ENCODE measurements at places on chromosomes 12 and 14. TPM values are rescaled to one million over a fixed set of nuclear protein-coding genes. Genes with fewer than 3 reads are reported as not detected.

DNA sequence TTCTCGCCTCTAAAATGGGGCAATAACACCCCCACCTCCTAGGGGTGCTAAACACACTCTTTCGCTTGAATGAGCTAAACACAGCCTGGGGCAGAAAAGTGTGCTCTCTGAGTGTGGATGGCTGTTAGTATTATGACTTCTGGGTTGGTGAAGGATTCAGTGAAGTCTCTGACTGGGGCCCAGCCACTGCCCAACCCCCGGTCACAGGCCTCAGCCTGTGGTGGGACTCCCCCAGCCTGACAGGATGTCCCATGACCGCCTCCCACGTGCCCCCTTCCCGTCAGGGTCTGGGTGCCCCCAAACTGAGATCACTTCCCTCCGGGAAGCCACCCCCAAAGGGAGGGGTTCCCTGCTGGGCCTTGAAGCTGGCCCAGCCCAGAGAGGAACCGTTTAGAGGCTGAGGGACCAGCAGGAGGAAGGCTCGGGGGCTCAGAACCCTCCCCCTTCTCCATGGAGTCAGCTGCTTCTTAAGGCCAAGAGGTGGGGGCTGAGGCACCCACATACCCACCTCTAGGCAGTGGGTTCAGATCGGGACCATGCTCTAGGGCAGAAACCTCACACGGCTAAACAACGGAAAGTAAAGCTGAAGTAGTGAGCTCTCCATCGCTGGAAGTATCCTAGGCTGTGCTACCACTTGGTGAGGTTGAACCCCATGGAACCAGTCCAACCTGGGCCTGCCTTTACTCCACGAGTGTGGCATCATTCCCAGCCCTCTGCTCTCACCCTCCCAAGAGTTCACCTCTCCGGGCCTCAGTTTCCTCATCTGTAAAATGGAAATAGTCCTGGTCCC, 13.8 kb downstream of the DTX1 start:
- no peak for DNase-seq

- peak; percentile 85 for DNase-seq
These were observed 45.1 kb upstream of the PNMA1 start for GRCh38 chr14:73759183-73759713.

DNA sequence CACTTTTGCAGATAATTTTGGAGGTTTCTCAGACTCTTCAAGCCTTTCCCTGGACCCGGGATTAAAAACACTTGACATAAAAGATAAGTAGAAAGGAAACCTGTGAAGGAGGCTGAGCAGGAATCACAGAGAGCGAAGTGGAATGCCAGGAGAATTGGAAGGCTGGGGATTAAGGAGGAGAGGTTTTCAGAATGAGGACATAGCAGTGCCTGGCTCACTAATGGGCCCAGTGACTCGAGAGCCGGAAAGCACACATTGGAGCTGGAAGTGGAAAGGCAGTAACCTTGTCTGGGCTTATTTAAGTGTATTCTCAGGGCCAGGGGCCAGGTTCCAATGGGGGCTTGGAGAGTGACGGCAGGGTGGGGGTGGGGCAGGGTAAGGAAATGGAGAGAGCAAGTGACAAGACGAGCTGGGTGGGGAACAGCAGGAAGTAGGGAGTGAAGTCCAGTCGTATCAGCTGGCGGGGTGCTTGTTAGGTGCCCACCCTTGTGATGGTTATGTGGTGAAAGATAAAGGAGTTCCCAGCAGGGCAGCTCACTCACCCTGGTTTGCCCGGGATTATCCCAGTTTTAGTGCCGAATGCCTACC, 13.1 kb downstream of the EVL start:
- no peak for DNase-seq

GRCh38 chr12:75690296-75690955, 179.0 kb upstream of the KRR1 start:
- no peak for DNase-seq

DNA sequence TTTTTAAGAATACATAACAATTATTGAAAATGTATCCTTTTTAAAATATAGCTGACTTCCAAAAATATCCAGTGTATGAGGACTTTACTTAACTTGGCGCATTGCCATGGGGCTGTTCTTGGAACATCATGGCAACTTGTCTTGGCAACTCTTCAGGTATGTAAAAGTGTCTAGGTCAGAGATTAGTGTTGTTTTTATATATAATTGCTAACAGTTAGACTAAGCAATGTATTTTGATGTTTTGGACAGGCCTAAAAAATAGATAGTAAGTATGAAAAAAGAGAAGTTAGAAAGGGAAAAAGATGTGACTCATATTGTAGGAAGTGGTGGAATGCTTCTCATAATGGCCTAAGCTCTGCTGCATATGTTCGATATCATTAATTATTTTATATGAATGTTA, 70.9 kb downstream of the MON2 start:
- peak; percentile 12 for DNase-seq

DNA sequence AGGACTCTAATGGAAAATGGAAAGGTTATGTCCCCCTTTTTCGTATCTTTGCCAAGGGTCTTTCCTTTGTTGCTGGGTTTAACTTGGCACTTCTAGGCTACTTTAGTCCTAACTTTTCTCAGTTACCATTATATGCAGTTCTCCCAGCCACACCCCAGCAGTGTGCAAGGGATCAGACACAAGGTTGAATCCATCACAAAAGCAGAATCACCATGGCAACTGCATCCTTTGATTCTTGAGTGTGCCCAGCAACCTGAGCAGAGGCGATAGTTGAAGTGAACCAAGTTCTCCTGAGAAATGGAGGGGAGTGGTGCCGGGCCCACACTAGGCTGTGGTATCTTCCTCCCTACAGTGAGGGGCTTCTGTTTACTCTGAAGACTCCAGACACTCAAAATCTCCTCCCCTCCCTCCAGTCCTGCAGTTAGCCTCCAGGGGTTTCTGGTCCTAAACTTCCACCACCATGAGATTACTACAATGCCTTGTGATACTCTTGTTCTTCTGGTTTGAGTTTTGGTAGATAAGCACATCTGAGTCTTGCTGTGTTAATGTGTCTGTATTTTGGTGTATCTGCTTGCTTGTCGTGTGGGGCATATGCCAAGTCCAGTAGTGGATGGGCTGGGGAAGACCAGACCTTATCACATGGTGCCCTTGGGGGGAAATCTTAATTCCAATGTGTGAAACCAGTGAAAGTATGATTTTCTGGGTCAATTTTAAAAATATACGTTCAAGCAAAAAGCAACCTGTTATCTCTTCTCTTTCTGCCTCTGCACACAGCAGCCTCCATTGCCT, 183.9 kb downstream of the CACNA1C start:
- no peak for DNase-seq

- DNase-seq: no peak
These were observed 40.4 kb upstream of the GZMB start for GRCh38 chr14:24674204-24674970.

DNA sequence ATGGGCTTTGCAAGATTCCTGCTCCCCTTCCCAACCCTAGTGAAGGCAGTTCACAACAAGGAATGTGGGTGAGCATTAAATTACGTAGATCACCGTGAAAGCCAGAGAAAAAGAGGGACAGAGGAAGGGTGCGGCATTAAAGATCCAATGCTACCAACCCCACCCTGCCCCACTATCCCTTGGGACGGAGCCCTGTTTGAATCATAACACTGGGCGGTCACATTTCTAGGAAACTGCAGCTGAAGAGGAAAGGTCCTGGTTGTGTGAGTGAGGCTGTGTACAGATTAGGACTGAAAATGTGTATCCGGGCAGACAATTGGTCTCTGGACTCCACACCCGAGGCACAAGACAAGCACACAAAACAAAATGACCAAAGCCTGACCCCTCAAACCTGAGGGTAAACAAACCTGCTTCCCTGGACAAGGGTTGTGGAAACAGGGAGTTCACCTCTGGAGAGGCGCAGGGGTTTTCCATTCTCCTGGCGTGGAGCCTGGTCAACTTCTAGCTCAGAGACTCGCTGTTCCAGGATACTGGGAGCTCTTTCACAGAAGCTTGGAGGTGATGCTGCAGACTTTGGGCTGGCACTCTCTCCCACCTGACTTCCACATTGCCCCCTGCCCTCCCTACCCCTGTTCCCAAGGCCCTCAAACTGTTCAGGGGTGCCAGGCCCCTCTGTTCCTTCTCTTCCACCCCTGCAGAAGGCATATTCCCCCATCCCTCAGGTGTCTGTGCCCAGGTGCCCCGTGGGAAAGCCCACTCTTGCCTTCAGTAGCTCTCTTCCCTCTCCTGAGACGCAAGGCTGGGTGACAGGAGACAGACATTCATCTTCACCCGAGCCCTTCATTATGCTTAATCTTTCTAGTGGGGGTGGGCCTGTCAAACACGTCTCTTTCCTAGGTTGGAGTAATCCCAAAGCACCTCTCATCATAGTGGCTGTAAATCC, 16.5 kb downstream of the NINJ2 start:
- peak; percentile 57 for DNase-seq

DNA sequence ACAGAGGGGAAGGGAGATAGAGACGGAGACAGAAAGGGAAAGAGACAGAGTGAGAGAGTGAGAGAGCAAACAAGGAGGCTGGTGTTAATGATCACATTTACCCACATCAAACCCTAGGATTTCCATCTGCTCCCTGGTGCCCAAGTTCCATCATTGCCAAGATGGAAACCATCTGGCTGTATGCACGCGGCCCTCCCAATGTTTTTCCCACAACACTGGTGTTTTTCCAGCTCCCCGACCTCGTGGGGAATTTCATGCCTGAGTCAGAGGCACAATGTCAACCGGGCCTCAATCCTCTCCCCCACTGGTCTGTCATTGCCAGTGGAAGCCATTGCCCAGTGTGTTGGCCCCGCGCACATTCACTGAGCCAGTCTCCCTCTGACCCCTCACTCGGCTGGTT, 19.9 kb upstream of the BDKRB2 start:
- no peak for DNase-seq

DNA sequence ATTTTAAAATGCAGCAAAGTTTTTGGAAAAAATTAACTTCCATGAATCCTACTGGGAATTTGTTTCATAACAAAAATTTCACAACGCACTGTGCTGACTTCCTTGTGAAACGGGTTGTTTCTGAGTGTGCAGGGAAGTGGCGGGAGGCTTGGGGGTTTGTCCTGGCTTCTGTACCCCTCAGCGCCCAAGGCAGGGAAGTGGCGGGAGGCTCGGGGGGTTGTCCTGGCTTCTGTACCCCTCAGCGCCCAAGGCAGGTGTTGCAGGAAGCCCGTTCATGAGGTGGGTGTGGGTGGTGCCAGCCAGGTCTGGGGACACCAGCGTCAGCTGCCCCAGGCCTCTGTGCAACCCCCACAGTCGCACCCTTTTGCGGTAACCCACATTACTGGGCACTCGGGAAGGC, 25.1 kb downstream of the ADGRD1 start:
- DNase-seq: no peak

DNA sequence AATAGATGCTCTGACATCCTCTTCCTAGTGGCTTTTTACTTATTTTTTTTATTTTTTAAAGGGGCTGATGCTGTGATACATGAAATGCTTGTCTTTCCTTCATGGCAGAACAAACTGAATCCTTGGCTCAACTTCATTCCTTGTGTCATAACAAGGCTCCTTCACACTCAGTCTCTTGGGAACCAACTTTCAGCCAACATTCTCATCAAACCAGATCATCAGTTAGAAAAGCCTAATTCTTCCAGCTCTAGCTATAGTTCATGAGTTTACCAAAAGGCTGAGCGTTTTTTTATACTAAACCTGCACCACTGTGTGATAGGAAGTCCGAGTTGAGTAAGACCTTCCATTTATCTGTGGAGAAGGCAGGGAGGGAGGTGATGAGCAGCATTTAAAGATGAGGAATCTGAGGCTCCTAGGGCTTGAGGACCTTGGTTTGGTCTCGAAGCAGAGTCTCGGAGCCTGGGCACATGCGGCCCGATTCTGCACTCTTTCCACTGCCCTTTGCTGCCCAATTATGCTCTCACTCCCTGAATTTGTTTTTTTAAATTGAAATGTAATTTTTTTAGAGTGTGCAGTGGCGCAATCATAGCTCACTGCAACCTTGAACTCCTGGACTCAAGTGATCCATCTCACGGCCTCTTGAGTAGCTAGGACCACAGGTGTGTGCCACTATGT, 8.2 kb downstream of the GPRC5D start:
- no peak for DNase-seq

DNA sequence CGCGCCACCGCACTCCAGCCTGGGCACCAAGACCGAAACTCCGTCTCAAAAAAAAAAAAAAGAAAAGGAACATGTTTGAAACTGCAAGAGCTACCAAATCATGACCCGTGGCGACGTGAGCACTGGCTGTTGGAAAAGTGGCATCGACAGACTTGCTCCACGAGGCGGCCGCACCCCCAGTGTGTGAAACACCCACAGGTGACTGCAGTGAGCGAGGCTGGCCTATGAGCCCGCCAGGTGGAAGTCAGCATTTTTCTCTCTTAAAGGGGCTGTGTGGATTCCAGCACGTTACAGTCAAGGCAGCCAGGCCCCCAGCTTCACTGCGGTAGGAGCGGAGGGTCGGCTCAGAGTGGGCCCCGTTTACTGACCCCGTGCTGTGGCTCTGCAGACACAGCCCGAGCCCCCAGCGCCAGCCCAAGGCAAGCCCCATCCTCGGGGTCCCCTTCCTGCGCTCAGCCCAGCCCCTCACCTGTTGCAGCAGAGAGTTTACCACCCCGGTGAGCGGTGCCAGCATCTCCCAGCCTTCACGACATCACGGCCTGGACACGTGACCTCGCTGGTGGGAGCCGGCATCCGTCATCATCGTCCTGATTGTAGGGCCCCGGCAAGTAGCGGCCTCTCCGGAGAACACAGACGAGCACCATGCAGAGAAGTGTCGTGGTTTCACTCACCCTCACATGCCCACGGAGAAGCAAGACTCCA, 54.3 kb upstream of the FBRSL1 start:
- DNase-seq: no peak

DNA sequence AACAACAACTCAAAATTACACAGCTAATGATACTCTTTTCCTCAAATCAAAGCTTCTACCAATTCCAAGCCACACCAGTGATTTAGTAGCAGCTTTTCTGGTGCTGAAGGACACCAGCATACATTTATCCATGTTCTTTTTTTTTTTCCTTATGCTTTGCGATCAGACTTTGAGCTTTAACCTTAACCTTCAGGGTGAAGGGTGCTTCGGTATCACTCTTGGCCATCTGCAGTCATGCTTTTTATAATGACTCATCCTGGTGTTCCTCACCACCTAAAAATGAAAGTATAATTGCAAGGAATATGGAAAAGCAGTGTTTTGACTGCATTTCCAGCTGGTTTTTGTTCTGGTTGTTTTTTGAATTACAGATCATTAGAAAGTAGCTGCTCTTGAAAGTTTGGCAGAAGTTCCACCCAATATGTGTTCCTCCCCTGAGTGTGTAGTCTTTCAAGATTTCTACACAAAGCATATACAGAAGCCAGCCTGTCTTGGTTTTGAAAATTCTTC, 1.3 kb upstream of the SLC41A2 start:
- no peak for DNase-seq

DNA sequence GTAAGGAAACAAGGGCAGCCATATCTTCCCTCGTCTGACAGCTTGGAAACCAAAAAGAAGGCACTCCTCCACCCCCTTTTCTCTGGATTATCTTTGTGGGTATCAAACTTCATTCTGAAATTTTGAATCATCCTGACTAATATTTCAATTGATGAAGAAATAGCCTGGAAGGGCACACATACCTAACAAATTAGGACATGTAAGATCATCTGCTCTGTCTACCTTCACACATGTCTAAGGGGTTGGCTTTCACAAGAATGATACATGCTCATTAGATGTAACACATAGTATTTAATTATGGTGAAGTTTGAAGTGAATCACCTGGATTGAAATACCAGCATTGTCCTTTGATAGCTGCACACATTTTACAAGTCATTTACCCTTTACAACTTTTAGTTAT, 348.1 kb upstream of the RPL10L start:
- DNase-seq: no peak

The ACSS3 gene
- total RNA-seq: 18.8 TPM

The SMCO2 gene
- total RNA-seq: not detected

The BCL7A gene
- total RNA-seq: 14.2 TPM

The GPRC5D gene
- total RNA-seq: not detected

The KRT78 gene
- not detected for total RNA-seq

All from hepatocyte (in vitro differentiated cells).